Activated naive CD4-positive, alpha-beta T cell treated with anti-CD3 and anti-CD28 coated beads, Interleukin-2, amount 50 U/mL, for 72 hours (primary cell): ENCODE measurements at places on chromosomes 13 and 19. TPM values are rescaled to one million over a fixed set of nuclear protein-coding genes. Genes with fewer than 3 reads are reported as not detected.

DNA sequence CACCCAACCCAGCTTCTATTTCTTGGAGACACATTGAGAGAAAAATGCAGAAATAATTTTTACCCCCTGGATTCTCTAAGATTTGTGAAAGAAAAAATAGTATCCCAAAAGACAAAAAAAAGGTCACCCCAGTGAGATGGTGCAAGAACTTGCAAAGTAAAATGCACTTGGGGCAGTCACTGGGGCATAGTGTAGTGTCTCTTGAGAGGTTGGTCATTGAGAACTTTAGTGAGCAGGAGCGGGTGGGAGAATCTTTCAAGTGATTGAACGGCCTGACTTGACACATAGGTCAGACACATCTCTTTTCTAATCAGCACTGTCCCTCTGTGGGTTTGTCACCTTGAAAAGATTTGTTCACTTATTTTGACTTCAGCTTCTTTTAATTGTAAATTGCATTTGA lies 2.4 kb downstream of the ZNF85 start:
- DNase-seq, result no peak

DNA sequence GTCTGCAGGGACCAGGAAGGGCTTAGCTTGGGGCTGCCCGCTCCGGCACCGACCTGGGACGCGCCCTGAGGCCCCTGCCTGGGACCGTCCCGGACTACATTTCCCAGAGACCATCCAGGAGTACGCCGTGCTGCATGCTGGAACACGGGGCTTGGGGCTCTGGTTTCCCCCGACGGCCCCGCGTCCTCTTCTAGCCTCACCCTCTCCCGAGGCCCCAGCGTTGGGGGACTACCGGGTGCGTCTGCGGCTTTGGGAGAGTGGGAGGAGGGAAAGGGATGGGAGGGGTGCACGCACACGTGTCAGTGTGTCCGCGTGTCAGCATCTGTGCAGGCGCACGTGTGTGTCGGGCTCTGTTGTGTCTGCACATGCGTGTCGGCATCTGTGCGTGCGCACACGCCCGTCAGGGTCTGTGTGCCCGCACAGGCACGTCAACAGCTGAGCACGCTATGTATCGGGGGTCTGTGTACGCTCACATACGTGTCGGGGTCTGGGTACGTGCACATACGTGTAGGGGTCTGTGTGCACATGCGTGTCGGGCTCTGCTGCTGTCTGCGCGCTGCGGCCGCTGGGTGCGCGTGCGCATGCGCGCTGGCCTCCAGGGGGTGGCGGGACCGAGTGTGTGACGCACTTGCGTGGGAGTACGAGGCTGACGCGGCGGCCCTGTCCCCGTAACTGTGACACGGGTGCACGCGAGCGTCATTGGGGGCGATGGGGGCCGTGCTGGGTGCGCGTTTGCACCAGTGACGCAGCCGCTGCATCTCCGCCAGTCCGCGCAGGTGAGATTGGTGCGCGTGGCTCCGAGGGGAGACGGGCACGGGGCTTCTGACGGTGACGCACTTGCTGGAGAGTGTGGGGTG lies at the start of gene ZNF331:
TSS of gene ZNF331 (plus strand) at position 625 of the 857 bp plus-strand sequence. CDS start 31,232 bp downstream, outside the sequence.
- DNase-seq, result peak; percentile 92

- no peak for DNase-seq
These were observed 11.0 kb downstream of the PAF1 start for GRCh38 chr19:39379865-39380396.

DNA sequence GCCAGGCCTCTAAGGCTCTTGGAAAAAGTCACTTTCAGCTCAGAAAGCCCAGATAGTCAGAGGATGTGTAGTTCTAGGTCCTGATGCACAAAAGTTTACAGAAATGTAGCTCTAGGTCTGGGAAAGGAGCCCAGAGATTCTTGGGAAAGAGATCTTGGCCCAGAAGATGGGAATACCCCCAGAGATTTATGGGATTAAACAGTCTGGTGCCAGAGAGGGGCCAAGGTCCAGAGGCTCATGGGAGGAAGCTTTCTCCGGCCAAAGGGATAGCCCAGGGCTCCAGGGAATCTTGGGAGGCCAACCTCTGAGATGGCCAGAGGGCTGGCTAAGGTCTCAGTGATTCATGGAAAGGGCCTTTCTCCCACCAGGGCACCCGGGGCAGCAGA lies 15.2 kb downstream of the BCAT2 start:
- no peak for DNase-seq

GRCh38 chr19:49212016-49212701 lies 54.6 kb downstream of the TRPM4 start:
- DNase-seq, result no peak

DNA sequence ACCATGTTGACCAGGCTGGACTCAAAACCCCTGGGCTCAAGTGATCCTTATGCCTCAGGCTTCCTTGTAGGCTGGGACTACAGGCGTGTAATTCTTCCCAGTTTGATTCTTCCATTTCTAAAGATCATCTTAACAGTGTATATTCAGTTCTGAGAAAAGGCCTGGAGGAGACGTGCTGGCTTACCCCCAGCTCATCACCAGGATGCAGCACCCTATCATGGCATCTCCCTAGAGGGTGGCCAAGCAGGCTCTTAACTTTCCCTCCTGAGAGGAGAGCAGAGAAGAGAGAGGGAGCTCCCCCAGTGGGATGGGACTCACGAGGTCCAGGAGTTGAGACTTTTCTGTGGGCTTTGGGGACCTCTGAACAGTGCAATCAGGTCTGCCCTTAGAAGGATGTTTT lies 2.1 kb upstream of the TUBA3C start:
- DNase-seq, result no peak

DNA sequence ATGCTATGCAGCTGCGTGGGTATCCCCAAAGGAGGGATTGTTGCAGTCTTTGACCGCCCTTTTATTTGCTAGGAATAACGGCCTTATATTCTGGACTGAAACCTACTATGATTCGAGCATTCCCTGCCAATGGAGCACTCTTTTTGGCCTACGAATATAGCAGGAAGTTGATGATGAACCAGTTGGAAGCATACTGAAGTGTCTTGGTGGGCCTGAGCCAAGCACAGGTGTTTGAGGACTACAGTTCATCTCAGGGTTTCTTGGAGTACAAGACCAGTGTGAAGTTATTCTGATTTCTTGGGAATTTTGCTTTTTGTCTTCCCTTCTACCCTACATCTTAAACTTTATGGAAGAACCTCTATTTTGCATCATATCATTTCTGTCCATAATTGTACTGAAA lies 20.1 kb downstream of the SLC25A15 start:
- DNase-seq, result no peak

GRCh38 chr13:80668452-80668851 lies 327.5 kb upstream of the SPRY2 start:
- DNase-seq, result no peak

DNA sequence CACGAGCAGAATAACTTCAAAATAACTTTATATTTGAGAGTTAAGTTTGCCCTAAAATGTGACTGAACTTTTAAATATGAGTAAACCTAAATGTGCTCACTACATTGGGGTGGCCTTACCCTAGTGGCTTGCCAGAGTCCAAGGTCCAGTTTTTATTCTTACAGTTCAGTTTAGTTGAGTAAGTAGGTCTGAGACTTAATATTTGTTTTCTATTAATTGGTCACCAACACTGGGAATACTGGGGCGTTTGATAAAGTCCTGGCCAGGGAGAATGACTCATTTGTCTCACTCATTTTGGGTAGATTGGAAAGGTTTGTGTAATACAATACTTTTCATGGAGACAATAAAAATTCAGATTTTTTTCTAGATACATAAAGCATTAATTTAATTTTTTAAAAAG lies 127.8 kb upstream of the SPATA13 start:
- DNase-seq, result no peak

- no peak for DNase-seq
These were observed 349.4 kb downstream of the DLEU7 start for GRCh38 chr13:50494138-50494537.

DNA sequence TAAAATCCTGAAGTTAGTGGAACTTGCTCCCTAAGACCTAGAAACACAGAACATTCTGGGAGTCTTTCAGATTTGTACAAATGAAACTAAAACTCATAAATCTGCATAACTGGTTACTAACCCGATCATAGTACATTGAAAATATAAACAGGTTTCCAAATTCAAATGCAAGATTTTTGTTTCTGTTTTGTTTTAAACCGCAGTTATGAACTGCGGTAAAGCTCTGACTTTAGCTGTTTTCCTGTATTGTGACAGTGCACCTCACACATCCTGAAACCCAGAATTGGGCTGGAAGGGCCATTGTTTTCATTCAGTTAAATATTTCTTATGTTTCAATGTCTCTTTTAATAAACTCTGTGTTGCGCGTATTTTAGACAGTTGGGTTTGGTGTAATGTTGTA lies 204.7 kb downstream of the SHISA2 start:
- no peak for DNase-seq

DNA sequence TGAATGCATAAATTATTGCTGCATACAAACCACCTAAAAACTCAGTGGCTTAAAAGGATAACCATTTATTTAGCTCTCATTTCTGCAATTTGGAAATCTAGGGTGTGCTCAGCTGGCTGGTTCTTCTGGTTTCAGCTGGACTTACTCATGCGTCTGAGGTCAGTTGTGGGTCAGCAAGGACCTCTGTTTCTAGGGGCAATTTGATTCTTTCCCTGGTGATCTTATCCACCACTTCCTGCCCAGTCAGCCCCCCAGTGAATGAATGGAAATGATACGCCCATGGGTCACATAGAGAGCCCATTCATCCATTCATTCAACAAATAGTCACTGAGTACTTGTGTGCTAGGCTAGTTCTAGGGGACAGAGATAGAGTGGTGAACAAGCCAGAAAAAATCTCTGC lies 9.9 kb downstream of the FXYD5 start:
- no peak for DNase-seq

DNA sequence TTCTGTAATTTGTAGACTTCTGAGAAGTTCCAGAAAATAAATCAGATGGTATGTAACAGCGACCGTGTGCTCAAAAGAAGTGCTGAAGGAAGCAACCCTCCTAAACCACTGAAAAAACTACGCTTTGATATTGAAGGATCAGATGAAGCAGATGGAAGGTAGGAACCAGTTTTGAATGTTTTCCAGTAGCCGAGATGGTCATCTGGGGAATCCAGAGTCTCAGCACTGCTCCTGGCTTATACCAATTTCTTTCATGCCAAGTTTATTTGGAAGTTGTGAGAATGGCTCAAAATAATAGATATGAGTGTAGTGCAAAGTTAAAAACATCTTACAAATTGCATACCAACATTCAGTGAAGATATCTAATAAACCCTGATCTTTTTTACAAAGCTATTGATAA lies 56.2 kb downstream of the RCBTB2 start:
- no peak for DNase-seq

DNA sequence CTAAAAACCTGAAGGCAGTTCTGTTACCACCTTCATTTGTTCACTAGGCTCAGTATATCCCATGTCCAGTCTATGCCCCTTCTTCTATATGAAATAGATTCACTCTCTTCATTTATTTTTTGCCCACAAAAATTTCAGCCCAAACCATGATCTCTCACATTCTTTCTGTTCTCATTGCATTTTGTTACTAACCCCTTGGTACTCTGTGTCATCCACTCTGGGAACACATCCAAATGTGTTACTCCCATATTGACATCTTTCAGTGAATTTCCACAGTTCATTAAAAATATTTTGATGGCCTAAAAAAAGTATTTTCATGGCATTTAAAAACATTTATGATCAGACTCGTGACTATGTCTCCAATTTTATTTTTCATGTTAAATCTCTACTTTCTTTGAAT lies 378.9 kb downstream of the SLITRK1 start:
- DNase-seq, result no peak

GRCh38 chr13:46728777-46729176 lies 68.2 kb downstream of the ESD start:
- no peak for DNase-seq

The PSG2 gene
- not detected for total RNA-seq

The GJB6 gene
- 1.3 TPM for total RNA-seq

The ZNF285 gene
- 2.4 TPM for total RNA-seq

The METTL21C gene
- not detected for total RNA-seq

The CYP4F3 gene
- 0.14 TPM for total RNA-seq

The NKG7 gene
- total RNA-seq, result 92.4 TPM

The SULT2B1 gene
- not detected for total RNA-seq

The SEMA6B gene
- not detected for total RNA-seq

The C1QTNF9B gene
- total RNA-seq, result not detected

The KLHL26 gene
- total RNA-seq, result 9.2 TPM

The TTC9B gene
- total RNA-seq, result not detected
